NCI-H2029 (cell line): ENCODE measurements at places on chromosomes 13 and 19.

DNA sequence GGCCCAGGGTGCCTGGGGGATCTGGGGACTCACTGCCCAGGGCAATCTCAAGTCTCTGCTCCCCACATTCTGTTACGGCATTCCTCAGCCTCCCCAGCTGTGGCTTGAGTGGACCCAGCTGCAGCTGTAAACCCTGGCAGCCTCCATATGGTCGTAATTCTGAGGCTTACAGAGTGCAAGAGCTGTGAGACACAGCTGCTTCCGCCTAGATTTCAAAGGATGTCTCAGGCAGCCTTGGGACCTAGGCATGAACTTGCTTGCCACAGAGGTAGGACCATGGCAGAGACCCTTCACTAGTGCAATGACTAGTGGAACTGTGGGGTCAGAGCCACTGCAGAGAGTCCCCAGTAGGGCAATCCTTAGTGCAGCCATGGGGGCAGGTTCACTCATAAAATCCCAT, 297.5 kb downstream of the ENOX1 start:
- DNase-seq, result no peak

- DNase-seq, result no peak
These were observed 22.7 kb downstream of the BTBD2 start for GRCh38 chr19:1992759-1993260.

DNA sequence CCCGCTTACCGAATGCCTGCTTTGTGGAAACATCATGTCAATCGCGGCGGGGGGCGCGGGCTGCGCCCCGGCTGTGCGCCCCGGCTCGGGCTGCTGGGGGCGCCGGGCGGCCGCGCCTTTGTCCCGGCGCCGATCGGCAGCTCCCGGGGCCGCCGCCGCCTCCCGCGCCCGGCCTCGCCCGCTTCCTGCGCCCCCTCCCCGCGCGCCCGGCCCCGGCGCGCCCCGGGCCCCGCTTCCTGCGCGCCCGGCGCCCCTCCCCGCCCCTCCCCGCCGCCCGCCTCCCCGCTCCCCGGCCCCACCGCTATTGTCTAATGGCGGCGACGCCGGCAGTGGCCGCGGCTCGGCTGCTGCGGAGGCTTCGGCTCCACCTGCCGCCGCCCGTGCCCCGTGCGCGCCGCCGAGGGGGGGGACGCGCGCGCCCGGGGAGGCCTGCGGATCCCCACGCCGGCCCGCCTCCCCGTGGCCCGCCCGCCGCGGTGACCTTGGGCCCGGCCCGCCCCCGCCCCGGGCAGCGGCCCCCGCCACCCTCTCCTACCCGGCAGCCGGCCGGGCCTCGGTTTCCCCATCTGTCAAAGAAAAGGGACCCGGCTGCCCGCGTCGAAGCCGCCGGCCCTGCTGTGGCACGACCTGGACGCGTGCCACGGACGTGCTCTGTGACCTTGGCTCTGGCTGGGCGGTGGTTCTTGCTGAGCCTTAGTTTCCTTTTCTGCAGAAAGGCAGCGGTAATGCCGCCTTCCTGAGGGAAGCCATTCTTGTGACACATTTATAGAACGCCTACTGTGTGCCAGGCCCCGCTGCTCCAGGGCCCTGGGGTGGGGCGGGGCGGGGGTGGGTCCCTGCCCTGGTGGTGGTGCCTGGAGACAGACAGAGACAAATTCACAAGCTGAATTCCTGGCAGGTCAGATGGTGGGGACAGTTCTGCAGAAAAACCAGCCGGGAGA, at the start of gene TLE5:
TLE5 (minus strand) TSS at position 331 of the 941 bp plus-strand sequence; CDS start at position 36, 295 bp downstream.
- peak; percentile 42 for DNase-seq

GRCh38 chr19:2454199-2454961, 2.4 kb downstream of the LMNB2 start:
- no peak for DNase-seq

- DNase-seq, result no peak
These were observed 66.8 kb downstream of the CDK8 start for GRCh38 chr13:26320766-26321165.

- DNase-seq, result no peak
These were observed 18.3 kb downstream of the CCDC97 start for GRCh38 chr19:41328157-41328841.

DNA sequence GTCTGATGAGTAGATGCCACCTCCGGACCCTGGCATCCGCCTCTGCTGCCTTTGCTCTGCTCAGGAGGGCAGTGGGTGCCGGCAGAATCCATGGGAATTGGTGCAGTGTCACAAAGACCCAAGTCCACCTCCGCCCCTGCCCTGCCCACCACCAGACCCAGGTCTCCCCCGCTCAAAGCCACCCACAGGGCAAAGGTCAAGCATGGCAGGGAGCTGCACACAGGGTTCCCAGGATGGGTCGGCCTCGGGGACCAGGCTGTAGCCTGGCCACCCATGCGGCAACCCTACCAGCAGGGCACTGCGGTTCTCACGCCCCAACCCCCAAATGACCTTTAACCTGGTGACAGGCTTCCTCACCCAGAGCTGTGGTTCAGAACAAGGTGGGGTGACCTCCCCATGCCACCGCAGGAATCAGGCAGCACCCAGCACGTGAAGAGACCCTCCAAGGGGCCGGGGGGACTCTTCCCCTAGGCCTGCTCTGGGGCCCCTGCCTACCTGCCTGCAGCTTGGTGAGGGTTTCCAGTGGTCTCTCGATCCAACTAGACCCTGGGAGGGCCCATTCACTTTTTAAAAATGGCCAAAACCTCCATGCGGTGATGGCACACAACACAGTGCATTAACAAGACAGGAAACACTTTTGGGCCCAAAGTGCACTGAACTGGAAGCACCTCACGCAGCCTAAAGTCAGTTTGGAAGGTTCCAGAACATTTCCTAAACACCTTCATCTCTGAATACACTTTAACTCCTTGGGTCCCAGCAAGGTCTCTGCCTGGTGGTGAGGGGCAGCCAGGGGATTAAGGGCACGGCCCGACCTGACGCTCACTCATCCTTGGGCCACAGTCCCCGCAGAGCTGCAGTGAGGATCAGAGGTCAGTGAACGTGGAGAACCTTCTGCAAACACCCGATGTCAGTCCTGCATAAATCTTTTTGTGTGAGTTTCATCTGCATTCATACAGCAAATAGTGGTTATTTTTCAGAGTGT, 11.0 kb downstream of the GAS6 start:
- no peak for DNase-seq

- no peak for DNase-seq
These were observed 65.8 kb downstream of the MRPL57 start for GRCh38 chr13:21242236-21242635.

- no peak for DNase-seq
These were observed 5.8 kb downstream of the LSR start for GRCh38 chr19:35254341-35255297.

- DNase-seq, result no peak
These were observed 442 bp upstream of the RFC3 start for GRCh38 chr13:33817513-33817900.

- DNase-seq, result no peak
These were observed 28.1 kb downstream of the MYO16 start for GRCh38 chr13:108657519-108657918.

GRCh38 chr19:39823686-39824085, 10.3 kb downstream of the DYRK1B start:
- no peak for DNase-seq

DNA sequence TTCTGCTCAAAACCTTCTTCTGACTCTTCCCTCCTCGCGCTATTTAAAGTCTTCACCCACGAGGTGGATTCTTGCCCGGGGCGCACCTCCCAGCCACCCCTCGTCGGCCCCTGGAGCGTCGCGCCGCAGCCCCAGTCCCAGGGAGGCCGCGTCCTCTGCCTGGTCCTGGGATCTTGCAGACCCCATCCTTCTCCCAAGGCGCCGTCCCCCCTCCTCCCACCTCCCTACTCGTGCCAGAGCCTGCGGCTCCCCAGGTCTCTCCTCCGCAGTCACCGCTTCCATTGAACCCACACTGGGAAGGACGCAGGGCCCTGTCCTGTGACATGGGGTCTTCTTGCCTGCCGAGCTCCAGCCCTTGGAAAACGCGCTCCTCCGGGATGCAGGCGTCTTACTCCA, 486 bp downstream of the ZNF808 start:
- DNase-seq, result no peak

DNA sequence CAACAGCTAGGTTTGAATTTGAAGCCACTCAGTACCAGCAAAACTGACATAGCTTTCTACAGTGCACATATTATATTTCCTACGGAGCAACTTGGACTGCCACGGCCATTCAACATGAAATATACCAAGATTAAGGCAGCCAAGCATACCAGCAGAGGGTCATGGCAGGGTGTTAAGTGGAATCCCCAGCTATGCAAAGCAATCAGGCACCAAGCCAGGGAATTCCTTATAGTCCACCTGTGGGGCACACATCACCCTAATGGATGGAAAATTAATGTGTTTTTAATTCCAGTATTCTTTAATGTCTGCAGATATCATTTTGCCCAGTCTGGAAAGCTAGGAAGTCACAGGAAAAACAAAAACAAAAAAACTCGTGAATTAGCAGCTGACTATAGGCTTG, 1190.3 kb downstream of the EFNB2 start:
- no peak for DNase-seq

DNA sequence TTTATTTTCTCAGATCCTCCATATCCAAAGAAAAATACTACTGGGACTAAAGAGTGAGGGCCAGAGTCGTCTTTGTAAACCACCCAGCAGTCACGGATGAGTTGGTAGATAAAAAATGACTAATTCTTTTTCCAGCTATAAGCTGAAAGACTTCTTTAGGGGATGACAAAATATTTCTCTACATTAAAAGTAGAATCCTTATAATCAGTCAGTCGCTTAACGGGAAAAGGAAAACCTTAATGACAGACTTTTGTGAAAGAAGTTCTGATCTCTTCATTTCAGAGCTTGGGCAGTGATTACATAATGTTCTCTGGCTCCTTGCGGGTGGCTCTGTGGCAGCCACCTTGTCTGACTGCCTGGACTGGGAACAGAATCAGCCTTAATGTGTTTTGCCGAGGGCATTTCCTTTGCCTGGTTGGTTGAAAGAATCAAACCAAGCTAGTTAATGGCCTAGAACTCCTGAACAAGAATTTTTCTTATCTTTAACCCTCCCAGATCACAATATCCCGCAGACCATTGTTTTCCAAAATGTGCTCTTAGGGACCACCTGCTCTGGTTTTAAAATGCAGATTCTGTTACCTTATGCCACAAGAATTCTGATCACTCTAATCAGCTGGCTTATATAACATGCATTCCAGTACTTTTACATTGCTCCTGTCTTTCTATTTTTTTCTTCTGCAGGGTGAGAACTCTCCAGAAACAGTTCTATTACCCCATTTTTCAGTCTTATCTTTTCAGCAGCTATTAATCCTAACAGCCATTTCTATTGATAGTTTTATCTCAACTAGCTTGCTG, 2.5 kb downstream of the ITM2B start:
- DNase-seq, result no peak

DNA sequence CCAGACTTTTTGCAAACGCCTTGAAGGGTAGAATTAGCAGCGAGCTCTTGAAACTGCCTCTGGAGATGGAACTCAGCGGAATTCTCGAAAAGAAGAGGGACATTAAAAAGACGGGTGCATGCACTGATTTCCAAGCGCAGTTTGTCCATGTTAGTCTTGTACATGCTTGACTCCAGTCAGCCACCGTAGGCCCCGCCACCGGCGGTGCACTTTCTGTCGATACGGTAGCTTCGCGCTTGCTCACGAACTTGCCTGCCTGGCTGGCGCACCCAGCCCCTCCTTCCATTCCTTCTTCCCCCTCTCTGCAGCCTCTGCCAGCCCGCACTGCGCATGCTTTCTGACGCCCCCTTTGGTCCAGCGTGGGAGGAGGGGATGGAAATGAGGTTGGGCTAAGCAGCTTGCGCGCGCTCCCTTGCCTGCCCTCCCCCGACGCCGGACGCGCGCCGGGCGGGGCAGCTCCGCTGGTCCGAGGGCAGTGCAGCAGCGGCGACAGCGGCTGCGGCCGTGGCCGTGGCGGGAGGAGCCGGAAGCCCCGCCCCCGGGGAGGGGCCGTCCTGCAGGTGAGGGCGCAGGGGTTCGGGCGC, at the start of gene ZNF575:
ZNF575 (plus strand) TSS at position 227 of the 584 bp plus-strand sequence. CDS start 1,235 bp downstream, outside the sequence.
- peak; percentile 85 for DNase-seq

- DNase-seq, result peak; percentile 78
These were observed 24.2 kb downstream of the PPP1R37 start for GRCh38 chr19:45117167-45117594.

DNA sequence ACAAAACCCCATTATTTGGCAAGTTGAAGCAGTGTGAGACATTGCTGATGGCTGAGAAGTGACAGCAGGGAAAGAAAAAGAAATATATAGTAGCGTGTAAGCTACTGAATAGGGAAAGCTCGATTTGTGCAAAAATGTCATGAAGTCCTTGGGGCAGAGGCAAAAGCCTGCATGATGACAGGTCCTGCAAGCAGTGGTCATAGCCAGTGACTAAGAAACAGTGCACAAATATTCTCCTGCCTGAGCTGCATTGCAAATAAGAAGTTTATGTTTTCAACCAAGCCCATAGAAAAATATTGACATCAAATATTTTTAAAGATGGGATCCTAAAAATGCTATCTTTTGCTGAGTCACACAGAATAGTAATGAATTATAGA, 270.0 kb downstream of the SLITRK6 start:
- DNase-seq, result no peak

GRCh38 chr13:106492588-106493475, 42.6 kb downstream of the EFNB2 start:
- no peak for DNase-seq

DNA sequence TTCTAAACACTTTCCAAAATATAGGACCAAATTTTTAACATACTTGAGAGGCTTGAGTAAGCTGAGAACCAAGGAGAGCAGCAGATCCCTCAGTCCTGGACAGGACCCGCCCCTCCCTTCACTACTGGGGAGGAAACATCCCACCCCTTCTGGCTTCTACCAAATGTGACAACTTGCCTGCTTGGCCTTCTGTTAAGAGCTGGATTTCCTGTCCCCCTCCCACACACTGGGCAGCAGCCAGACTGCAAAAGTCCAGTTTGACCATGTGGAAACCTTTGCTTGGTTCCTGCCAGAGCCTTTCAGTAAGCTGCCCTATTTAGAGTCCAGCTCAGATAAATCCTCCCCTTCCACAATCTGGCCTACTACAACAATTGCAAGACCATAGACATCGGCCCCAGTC, 84.3 kb downstream of the FGF14 start:
- no peak for DNase-seq

GRCh38 chr13:103067751-103068555, 1.7 kb upstream of the SLC10A2 start:
- DNase-seq, result no peak

DNA sequence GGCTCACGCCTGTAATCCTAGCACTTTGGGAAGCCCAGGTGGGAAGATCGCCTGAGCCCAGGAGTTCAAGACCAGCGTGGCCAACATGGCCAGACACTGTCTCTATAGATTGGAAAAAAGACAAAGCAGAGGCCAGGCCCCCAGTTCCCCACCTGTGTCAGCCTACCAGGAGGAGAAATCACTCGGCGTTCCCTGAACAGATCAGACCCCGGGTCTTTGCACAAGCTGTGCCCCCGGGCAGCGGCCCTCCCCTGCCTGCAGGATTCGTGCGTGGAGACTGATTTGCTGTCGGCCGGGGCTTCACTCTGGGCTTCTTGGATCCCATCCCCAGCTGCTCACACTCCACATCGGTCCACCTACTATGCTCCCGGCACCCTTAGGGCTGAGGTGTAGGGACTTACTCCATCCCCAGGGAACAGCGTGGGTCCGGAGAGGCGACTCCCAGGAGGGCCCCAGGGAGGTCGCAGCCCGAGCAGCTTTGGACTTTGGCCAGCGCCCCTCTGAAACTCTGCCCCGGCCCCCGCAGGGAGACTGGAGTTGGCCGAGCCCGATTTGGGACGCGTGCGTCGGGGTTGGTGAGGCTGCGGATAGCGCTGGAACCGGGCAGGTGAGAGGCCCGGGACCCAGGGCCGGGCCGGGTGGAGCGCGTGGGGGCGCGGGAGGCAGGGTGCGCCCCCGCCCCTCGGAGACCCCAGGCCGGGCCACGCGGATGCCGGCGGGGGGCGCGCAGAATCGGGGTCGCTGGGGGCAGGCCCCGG, 515 bp upstream of the EFNA2 start:
- no peak for DNase-seq
